ENCODE measurements at places on chromosomes 4 and X.

DNA sequence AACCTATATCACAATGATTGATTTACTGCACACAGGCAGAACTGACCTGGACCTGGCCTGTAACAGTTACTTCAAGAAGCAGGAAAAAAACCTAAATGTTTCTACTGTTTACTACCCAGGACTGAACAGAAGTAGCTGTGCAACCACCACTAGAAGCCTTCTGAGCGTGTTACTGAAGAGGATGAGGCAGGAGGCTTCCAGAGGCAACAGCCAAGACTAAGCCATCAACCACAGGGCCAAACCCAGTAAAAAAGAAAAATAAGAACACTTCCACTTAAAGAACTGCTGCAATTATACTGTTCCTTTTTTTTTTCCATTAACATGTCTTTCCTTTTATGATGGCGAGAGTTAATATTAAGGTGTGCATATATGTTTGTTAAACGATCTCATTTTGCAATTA lies 29.4 kb upstream of the TTC29 start:
- DNase-seq: no peak

- no peak for DNase-seq
Measured at GRCh38 chrX:72382202-72382595, 76.5 kb upstream of the CITED1 start.

- DNase-seq: no peak
Measured at GRCh38 chrX:134718966-134719317, 60.7 kb upstream of the PLAC1 start.

DNA sequence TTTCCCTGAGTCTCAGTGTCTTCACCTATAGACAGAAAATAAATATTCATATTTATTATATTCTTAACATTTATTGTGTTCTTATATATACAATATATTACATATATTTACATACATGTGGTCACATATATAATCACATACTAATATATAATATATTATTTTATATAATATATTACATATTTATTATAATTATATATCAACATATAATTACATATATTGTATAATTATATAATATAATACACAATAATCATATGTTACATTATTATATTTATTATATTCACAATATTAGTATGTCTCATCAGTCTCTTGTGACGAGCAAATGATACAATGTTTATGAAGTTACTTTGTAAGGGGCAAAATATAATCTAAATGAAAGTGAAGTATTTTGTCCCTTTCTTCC lies 87.7 kb downstream of the KDR start:
- no peak for DNase-seq

DNA sequence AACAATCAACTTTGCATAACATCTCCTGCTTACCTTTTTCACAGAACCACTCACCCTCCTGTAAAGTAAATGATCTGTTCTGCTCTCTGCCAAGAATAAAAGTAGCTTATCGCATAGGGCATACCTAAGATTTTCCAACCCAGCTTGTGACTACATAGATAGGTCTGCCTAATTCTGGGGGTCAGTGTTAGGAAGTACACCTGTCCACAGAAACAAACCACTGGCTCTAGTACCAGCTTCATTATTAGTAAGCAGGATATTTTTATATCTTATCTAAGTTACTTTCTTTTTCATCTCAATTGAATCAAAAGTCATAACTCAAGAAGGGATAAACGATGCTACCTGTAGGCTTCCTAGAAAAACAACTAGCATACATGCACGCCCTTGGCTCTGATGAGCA lies 23.8 kb downstream of the CXCL1 start:
- no peak for DNase-seq

DNA sequence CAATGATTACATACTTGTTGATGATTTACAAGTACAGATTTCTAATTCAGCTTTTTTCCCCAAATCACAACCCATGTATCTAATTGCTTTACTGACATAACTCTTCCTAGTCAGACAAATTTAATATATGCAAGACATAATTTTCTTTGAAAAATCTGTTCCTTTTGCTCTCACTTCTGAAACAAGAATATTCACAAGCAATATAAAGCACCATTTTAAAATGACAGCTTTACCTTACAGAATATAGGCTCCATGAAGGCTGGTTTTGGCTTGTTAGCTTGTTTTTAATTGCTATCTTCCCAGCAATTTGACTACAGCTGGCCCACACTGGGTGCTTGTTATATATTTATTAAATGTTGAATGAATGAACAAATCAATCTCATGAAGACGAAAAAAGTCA lies 24.5 kb downstream of the GPM6A start:
- no peak for DNase-seq

GRCh38 chrX:13345037-13345436 lies 25.2 kb upstream of the ATXN3L start:
- no peak for DNase-seq

- DNase-seq: no peak
Measured at GRCh38 chrX:70240751-70241150, 6.3 kb downstream of the AWAT1 start.

DNA sequence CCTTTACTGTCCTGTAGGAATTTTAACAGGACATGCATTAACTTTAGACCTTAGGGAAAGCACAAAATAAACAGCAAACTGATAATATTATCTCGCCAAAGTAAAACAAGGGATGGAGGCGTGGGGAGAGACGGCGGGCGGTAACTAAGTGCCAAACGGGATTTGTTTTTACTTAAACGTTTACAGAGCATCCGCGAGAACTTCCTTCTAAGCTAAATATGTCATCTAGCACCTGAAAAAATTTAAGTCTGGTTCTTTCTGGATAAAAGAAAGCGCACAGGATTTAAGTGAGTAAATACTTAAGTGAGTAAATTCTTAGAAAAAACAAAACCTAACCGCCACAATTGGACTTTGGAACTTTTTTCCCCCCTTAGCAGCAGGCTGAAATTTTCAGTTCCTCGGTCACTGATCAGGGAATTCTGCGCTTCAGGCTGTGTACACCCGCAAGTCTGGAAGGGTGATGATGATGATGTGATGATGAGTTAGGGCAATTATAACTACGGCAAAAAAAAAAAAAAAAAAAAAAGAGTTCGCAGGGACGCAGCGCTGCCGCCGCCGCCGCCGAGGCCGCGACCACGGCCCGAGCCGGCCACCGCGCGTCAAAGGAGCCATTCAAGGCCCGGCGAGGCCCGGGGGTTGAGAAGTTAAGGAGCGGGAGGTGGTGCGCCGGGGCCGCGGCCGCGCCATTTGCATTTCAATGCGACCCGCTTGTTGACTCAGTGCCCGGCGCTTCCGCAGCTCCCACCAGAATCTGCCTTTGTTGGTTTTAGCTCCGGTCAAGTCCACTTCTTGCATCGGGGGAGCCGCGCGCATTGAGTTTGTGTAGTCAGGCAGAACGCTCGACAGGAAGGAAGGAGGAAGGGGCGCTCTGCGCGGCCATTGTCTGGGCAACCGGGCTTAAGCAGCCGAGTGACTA lies 108.8 kb downstream of the SPRY1 start:
- DNase-seq: peak; percentile 22

- DNase-seq: no peak
Measured at GRCh38 chrX:100417681-100418080, 7.6 kb upstream of the PCDH19 start.

DNA sequence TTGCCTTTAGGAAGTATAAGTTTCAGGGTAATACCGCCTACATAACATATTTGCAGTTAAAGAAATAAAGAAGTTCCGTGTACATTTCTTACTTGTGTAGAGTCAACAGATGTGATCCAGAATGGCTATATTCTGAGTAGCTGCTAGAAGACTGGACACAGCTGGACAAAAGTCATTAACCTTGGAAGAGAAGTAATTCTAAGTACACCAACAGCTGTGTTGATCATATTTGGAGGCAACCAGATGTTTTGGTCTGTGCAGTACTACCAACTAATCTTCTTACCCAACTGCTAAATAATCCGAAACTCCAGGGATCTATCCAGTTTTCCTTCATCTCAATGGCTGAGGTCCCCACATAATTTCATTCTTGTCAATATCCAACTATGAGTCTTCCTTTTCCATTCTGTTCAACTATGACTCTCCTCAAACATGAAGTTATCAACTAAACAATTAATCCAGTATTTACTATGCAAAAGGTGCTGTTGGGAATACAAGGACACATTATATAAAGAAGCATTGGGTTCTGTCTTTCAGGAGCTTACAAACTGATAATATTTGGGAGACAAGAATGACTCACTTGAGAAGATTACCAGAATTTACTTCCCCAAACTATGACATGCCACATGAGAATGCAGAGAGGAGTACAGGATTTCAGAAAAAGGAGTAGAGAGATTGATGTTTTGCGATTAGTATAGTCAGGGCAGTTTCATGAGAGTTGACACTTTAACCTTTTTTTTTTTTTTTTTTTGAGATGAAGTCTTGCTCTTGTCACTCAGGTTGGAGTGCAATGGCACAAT lies 78.2 kb downstream of the COL4A6 start:
- DNase-seq: no peak

DNA sequence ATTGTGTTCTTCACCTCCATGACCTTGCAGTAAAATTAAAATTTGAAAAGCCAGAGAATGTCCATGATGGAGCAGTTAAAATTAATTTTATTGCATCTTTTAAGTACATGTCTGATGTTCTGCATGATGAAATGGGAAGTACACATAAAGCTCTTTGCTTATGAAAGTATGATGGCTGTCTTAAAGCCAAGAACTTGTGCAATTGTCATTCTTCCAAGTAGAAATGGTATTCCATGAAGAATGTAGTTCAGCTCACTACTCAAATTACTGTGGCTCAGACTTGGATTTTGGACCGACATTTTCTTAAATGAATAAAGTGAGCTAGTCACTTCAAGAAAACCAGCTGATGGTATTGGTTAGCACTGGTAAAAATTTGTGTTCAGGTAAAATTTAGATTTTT lies 161.7 kb upstream of the CXCL13 start:
- DNase-seq: peak; percentile 14

- DNase-seq: no peak
Measured at GRCh38 chr4:137608085-137608484, 75.8 kb upstream of the PCDH18 start.

Data from AG08395 (cell line).